ENCODE measurements at places on chromosomes 11 and 22. TPM values are rescaled to one million over a fixed set of nuclear protein-coding genes. Genes with fewer than 3 reads are reported as not detected.

The NNMT gene
- total RNA-seq = 11.9 TPM

The MOV10L1 gene
- not detected for total RNA-seq

The DLG2 gene
- total RNA-seq = 9.7 TPM

The RAB36 gene
- total RNA-seq = 0.51 TPM

The AGBL2 gene
- 1.5 TPM for total RNA-seq

DNA sequence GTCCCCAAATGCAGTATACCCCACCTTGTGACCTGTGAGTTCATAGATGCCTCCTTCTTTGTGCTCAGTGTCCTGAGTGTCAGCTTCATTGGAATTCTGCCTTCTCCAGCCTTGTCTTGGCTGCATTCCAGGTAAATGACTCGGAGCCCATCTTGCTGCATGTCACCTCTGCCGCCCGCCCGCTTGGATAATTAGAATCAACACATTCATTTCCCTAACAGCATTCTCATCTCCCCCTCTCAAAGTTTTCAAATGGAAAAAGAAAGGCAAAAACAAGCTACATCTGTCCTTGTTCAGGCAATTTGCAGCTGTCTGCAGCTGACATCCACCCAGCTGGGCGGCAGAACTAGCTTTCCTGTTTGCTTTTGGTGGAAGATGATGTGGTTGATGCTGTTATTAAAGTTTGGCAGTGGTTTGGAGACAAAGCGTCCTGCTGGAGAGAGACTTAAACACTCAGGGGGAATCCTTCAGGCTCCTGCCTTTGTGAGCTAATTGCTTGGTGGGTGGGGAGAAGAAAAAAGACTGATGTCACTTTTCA is 198.8 kb upstream of the SEZ6L start:
- peak; percentile 12 for DNase-seq

- peak; percentile 38 for DNase-seq
Observed at GRCh38 chr11:33542921-33543320, 157.7 kb downstream of the C11orf91 start.

- DNase-seq = no peak
Observed at GRCh38 chr22:44741929-44742328, 10.4 kb upstream of the ARHGAP8 start.

GRCh38 chr11:27390318-27391295 is 27.6 kb upstream of the CCDC34 start:
- DNase-seq = no peak

- DNase-seq = peak; percentile 29
Observed at GRCh38 chr22:24807284-24807950, 1.4 kb downstream of the SGSM1 start.

DNA sequence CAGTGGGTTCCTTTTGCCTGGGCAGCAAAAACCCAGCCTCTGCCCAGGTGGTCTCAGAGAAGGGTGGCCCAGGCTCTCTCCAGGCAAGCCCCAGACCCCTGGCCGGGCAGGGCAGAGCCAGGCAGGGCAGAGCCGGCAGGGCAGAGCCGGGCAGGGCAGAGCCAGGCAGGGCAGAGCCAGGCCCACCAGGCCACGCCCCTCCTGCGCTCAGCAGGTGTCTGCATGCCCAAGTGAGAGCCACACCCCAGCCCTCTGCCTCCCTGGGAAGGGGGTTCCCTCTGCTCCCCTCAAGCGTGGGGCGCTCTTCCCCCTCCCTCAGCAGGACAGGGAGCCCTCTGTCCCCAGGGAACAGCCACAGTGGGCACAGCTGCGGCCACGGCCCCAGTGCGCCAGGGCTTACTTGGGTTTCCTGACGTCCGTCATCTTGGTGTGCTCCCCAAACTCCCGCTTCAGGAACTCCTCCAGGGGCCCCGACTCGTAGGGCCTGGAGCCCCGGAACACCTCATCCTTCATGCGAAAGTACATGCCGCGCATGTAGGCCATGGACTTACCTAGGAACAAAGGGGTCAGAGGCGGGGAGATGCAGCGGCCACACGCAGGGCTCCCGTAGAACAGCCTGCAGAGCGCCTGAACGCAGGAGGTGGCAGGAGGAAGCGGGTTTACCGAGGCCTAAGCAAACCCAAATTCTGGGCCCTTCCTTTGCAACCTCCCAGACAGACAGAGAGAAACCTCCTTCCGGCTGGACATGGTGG is 10.1 kb upstream of the BAIAP2L2 start:
- no peak for DNase-seq

DNA sequence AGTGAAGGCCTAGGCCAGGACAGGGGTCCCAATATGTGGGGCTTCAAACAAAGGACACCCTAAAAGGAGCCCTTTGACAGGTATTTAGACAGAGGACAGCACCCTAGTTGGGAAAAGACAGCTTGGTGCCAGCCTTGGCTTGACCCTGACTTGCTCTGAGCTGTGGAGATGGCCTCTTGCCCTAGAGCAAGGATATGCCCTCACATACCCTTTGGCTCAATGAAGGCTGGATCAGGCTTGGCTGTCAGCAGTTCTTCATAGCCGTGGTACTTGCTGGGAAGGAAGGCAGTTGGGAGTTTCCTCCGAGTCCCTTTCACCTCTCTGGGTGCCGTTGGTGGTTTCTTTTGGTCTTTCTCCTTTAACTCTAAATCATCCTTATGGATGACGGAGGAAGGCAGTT is 96.2 kb downstream of the RNF169 start:
- no peak for DNase-seq
